ENCODE measurements at places on chromosomes 12 and 14.

DNA sequence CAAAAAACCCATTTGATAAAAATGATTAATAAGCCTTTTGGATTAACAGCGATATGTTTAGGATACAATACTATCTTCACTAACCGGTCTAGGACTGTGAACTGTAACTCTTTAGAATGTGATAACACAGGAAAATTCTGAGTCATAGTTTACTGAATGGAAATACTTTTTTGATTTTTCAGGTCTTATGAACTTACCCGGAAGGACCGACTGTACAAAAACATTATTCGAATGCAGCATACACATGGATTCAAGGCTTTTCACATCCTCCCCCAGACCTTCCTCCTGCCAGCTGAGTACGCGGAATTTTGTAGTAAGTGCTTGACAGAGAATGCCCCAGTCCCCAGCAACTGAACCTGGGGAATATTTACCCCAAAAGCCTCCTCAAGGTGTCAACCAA lies 29.0 kb downstream of the TTLL5 start:
- no peak for DNase-seq

DNA sequence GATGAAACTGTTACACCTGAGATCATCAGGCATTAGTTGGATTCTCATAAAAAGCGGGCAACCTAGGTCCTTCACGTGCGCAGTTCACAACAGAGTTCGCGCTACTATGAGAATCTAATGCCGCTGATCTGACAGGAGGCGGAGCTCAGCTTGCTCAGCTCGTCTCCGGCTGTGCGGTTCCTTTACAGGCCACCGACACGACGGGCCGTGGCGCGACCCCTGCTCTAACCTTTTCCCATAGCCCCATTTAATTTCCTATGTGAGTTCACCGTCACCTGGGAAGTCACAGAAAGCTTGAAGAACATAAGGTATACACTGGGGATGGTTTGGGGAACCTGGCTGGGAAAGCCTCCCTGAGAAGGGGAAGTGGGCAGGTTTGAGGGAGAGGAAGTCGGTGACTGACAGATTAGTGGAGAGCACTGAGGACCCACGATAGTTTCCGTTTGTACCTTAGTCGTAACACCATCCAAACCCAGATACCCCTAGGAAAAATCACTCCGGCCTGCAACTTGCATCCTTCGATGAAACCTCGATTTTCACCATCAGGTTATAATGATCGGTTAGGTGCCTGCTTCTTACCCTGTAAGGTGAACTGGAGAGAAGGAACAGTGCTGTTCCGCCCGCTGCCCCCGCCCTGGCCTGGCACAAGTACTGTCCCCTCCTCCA lies 2.8 kb upstream of the AAAS start:
- peak; percentile 44 for DNase-seq

- DNase-seq: no peak
Observed at GRCh38 chr14:68281497-68281896, 461.9 kb downstream of the RAD51B start.

GRCh38 chr12:87596636-87597035 lies 432.6 kb downstream of the C12orf50 start:
- no peak for DNase-seq

DNA sequence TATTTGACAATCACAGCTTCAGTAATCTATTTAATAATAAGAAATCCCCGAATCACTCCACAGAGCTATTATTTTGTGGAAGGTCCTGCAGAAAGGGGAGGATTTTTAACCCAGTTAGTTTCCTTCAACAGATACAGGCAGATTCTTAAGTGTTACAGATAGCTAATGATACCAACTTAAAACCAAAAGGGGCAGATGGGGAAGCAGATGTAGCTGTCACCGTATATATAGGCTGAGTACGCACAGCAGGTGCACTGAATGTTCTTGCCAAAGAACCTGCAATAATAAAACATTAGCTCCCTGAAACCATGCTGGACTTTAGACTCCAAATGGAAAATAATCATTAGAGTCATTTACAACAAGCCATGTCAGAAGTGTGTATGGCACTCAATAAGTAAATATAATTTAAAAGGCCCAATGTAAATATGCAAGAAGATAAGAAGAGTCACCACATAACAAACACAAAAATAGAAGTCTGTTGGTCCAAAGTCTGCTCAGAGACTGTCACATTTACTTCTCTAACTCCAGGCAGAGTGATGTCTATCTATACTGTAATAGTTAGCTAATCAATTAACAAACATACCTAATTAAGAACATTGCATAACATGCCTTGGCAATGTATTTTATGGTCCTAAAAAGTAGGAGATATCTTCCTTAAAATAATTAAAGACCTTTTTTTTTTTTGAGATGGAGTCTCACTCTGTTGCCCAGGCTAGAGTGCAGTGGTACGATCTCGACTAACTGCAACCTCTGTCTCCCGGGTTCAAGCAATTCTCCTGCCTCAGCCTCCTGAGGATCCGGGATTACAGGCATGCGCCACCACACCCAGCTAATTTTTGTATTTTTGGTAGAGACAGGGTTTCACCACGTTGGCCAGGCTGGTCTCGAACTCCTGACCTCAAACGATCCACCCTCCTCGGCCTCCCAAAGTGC lies 78.8 kb downstream of the SEC23A start:
- no peak for DNase-seq

- DNase-seq: no peak
Observed at GRCh38 chr14:23485326-23485725, 15.8 kb downstream of the NGDN start.

- DNase-seq: no peak
Observed at GRCh38 chr14:50116966-50117365, 594 bp upstream of the VCPKMT start.

DNA sequence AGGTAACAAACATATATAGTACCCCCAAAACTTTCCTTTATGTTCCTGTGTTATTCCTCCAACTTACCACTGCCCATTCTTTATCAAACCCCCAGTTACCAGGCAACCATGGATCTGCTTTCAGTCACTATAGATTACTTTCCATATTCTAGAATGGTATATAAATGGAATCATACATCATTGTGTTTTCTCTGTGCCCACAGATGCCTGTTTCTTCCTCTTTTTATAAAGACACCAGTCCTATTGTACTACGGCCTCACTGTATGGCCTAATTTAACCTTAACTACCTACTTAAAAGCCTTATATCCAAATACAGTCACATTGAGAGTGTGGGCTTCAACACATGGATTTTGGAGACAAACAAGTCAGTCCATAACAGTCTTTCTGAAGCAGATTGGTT lies 2.6 kb downstream of the TAS2R14 start:
- no peak for DNase-seq

GRCh38 chr14:56333359-56334292 lies 215.4 kb downstream of the PELI2 start:
- DNase-seq: no peak

DNA sequence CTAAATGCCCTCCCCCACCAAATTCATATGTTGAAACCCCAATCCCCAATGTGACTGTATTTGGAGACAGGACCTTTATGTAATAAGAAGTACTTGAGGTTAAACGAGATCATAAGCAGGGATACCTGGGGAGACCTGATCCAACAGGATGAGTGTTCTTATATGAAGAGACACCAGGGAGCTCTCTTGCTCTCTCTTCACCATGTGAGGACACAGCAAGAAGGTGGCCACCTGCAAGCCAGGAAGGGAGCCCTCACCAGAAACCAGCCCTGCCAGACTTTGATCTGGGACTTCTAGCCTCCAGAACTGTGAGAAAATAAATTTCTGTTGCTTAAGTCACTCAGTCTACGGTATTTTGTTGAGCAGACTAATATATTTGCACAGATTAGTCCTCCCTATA lies 113.6 kb downstream of the NUAK1 start:
- no peak for DNase-seq

DNA sequence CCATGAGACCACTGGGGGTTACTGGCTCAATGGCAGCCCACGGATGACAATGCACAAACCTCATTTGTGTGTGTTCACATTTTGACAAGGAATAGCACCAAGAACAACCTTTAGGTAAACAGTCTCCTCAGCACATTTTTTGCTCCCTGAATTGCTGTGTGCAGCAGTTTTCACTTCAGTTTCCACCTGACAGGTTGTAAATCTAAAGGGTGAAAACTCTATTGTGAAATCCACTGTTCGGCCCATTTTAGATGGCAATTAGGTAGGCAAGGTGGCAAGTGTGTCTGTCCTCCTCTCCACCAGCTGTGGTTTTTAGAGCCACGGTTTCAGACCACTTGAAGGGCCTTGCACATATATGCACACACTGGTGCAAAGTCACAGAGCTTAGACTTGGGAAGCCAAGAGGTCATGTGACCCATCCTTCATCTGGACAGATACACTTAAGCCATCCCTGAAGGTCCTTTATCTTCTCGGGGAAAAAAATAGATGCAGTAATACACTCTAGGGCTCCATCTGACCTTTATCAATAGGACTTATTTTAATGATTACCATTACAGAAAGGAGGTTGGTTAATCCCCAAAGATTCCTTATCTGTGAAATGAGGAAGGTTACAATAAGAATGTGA lies 23.2 kb downstream of the HAL start:
- no peak for DNase-seq

GRCh38 chr12:116937640-116938039 lies 26.9 kb downstream of the FBXW8 start:
- DNase-seq: peak; percentile 18

DNA sequence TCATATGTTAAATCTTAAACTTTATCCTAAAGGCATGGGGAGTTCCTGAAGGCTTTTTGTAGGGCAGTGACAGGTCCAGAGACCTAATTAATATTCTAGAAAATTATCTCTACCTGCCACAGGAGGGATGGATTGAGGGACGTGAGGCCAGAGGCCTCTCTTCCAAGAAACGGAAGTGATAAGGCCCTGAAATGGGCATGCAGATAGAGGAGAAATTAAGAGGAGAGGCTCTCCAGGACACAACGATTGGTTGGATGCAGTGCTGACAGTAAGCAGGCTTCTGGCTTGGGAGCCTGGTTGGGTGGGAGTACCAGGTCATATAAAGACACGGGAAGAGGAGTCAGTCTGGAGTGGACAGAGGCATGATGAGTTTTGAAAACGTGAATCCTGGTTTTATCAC lies 3.1 kb upstream of the BORCS5 start:
- no peak for DNase-seq

GRCh38 chr12:65208964-65209654 lies 39.7 kb downstream of the LEMD3 start:
- DNase-seq: no peak

Data from nephron progenitor cell (in vitro differentiated cells).